ENCODE measurements at places on chromosomes 16 and 17.

DNA sequence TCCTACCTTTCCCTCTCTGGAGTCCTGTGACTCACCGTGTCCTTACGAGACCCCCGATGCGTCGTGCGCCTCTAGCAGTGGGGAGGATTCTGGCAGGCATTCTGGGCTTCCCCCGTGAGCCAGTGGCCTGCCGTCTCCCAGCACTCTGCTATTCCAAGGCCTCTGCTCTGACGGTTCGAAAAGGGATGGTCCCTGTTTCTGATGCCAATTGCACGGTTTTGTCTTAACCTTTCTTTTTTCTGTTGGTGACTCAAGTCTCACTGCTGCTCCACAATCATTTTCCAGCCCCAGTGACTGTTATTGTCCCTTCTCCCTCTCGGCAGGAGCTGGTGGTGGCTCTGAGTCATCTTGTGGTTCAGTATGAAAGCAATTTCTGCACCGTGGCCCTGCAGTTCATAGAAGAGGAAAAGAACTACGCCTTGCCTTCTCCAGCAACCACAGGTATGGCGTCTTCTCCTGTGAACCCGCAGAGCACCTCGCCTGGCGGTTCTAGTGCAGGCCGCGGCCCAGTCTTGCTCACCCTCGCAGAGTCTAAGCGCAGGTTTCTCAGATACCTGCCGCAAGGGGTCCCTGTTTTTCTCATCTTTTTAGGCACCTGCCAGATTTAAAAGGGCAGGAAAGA, 100.1 kb upstream of the CHMP6 start:
- peak; percentile 94 for DNase-seq

- no peak for DNase-seq
Measured at GRCh38 chr16:49632086-49632794, 223.7 kb downstream of the ZNF423 start.

DNA sequence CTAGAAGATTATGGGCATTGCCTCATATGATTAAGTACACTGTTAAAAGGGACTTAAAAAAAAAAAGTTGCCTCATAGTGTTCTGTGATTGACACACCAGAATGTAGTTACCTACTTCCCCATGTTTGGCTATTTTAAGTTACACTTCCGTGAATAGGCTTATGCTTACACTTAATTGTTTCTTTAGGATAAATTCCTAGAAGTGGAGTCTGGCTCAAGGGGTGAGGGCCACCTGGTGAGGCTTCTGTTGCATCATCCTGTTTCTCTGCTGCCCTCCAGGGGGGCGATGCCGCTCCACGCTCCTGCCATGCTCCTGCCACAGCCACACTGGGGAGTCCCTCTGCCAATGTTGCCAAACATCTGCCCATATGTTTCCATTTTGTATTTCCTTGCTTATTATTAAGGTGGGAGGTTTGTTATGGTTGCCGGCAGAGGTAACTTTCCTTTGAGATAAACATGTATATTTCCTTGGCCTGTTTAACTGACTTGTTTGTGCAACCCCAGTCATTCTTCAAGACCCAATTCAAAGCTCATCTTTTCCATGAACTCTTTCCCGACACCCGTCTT, 73.1 kb downstream of the KSR1 start:
- peak; percentile 69 for DNase-seq

GRCh38 chr17:81428121-81428515, 32.9 kb downstream of the BAHCC1 start:
- no peak for DNase-seq

DNA sequence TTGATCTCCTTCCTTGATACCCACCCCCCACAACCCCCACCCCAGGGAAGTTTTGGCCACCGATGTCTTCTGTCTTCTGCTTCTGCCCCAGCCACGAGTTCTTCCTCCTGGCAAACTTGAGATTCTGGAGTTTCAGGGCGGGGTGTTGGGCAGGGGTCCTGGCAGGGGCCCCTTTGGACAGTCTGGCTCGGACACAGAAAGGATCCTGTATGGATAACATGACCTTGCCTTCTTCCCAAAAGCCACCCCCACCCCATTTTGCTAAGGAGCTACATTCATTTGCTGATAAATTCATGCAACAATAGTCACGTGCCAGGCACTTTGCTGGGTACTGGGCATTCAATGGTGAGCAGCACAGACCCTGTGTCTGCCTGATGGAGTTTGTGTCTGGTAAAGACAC, 5.9 kb upstream of the COL1A1 start:
- no peak for DNase-seq

GRCh38 chr17:64771980-64772844, 110.1 kb upstream of the SMURF2 start:
- DNase-seq, result no peak

DNA sequence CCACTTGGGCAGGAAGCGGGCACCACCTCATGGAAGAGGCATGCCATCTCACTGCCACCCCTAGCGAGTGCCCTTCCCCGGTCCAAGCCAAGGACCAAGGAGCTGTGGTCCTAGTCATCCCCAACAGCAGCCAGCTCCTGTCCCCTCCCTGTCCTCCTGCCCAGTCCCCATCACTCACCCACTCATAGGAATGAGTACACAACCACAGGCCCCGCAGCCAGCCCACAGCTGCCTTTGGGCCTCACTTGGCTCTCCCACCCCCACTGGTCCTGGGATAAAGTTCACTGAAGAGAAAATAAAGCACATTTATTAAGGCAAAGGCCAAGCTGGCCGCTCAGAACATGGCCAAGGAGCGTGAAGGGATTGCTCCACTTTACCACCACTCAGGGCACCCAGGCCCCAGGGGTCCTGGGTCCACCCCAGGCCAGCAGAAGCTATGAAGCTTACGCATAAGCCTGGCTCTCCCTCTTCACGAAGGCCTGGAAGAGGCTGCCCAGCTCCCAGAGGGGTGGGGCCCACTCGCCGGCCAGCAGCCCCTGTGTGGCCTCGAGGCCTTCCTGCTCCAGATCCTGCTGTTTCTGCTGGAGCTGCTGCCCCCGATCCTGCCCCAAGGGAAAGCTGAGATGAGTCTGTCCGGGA, 3.6 kb downstream of the SCRN2 start:
- peak; percentile 31 for DNase-seq

DNA sequence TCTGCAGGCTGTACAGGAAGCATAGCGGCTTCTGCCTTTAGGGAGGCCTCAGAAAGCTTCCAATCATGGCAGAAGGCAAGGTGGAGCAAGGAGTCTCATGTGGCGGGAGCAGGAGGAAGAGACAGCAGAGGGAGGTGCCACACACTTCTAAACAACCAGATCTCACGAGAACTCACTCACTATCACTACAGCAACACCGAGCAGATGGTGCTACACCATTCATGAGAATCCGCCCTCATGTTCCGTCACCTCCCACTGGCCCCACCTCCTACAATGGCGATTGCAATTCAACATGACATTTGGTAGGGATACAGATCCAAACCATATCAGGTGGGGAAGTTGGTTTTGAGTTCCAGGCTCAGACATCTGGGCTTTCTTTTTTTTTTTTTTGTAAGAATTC, 31.9 kb upstream of the NUDT7 start:
- DNase-seq, result no peak

- no peak for DNase-seq
Measured at GRCh38 chr17:15882777-15883176, 62.2 kb upstream of the ADORA2B start.

GRCh38 chr16:15032547-15033308, 23.1 kb downstream of the NTAN1 start:
- peak; percentile 58 for DNase-seq

DNA sequence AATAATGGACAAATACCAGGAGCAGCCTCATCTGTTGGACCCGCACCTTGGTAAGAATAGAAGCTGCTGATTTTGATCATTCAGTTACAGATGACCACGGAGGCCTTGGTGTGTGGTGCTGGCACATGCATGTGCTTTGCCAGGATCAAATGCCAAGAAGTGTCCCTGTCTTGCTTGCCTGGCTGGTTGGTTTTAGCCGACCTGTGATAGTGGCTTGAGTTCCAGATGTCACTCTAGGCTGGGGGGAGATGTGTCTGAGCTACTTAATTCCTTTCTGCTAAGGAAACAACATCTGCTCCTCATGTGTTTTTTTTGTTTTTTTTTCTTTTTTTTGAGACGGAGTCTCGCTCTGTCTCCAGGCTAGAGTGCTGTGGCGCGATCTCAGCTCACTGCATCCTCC, 4.3 kb downstream of the TBCD start:
- DNase-seq, result no peak

- no peak for DNase-seq
Measured at GRCh38 chr16:86524029-86524428, 13.7 kb downstream of the FOXF1 start.

DNA sequence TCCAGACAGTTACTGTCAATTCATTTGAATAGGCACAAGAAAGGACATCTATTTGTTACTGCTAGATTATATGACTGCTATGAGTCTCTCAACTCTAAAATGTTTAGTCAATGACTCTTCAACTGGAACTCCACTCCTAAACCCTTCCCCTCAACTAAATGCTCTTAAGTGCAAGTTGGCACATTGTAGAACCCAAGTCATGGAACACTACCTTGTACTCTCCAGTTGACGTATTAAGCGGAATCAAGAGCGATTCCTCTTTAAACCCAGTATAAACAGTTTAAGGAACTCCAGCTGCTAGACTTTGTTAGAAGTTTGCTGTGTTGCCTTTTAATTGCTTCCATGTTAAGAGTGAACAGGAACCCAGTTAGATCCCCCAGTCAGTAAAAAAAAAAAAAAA, 44.6 kb downstream of the STH start:
- no peak for DNase-seq

GRCh38 chr16:797686-798085, 2.8 kb downstream of the GNG13 start:
- no peak for DNase-seq

GRCh38 chr17:77420804-77421629, 280.2 kb downstream of the SEC14L1 start:
- DNase-seq, result no peak
